ENCODE measurements at places on chromosomes 16 and 17.

- DNase-seq = no peak
Observed at GRCh38 chr17:40437095-40437732, 6.0 kb upstream of the IGFBP4 start.

GRCh38 chr17:44280392-44280937 lies 12.5 kb upstream of the SLC4A1 start:
- DNase-seq = no peak

DNA sequence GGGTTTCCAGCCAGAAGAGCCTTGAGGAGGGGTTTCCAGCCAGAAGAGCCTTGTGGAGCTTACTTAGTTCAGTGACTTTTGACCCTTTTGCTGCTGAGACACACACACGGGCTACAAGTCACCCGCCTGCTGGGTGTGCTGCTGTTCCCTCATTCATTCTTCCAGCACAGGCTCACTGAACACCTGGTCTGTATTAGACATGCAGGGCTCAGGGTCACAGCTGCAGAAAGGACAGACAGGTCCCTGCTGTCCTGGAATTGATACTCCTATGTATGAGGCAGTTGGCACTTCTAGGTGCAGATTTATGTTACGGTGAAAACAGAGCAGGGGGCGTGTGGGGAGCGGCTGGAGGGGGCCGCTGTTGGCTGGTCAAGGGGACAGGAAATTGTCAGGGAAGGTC lies 6.8 kb downstream of the CACNG4 start:
- no peak for DNase-seq

- DNase-seq = no peak
Observed at GRCh38 chr17:57949649-57950048, 5.6 kb downstream of the CUEDC1 start.

DNA sequence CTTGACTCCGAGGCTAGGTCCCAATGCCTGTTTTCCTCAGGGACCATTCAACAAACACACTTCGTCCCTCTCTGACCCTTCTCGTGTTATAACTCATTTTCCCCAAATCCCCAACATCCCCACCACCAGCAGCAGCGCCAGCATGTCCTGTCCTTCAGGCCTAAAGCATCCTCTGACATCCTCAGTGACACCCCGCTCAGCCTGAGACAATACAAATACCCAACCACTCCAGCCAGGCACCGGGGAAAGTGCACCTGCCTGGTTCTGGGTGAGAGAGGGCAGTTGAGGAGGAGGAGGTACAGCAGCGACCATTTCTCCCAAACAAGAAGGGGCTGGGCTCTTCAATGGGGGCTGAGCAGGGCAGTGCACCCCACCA lies 4.7 kb downstream of the MNT start:
- DNase-seq = no peak

DNA sequence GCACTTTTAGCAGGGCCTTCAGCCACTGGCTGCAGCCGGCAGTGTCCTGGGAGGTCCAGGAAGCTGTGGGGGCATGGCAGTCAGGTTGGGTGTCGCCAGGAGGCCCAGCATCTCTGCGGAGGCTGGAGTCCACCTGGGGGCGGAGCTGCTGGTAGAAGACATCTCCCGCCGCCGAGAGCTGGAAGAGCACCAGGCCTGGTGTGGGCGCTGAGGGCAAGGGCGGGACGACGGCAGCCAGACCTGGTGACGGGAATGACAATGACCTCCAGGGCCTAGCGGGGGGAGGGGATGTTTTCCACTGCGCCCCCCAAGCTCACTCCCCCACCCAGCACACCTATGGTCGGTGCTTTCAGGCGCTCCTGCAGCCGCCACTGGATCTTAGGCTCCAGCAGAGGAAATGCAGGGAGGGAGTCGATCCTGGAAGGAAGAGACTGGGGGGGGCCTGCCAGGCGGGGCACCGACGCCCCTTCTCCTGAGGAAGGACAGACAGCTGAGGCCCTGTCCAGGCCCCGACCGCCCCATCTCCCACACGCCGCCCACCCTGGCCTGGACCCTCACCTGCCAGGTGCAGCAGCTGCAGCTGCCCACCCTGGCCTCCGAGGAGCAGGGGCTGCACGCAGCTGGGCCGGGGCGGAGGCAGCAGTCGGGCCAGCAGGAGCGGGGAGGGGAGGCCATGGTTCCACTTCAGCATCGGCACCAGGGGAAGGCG lies 7.1 kb downstream of the TAF1C start:
- no peak for DNase-seq

DNA sequence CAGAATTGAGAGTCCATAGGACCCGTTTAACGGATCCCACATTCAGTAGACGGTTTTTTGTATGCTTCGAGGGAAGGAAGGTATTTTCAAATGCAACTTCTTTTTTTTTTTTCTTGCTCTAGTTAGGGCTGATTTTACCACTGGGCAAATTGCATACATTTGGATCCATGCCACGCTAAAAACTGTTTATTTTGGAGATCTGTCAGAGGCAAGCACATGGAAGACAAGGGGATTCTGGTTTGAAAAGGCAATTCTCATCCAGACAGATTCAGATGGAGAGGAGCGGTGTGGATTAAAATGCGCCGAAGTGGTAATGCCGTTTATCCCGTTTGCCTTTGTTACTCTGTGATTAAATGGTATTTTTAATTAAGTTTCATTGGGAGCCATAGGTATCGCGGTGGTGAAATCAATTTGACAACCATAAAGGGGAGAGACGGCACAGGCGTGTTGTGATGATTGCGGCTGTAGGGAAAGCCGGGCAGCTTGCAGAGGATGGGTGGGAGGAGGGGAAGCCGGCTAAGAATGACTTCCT lies 170.4 kb downstream of the IRX3 start:
- DNase-seq = no peak

- DNase-seq = no peak
Observed at GRCh38 chr16:78892951-78893733, 707.4 kb downstream of the MAF start.

DNA sequence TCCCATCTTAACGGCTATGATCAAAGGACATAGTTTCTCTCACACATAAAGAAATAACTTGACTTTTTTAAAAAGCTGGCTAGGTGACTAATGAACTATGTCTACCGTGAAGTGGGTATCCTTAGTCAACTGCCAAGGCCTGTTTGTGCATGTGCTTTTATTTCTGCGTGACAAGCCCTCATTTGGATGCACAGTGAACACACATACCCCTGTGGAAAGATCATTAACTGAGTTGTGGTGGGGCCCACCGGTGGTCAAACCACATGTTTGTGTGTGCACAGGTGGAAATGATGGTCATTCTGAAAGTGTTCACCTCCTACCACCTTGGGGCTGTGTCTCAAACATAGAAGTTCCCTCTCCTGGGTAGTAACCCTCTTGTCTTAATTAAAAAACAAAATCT lies 256.1 kb upstream of the SALL1 start:
- no peak for DNase-seq

GRCh38 chr17:70138291-70138865 lies 31.0 kb upstream of the KCNJ2 start:
- no peak for DNase-seq

DNA sequence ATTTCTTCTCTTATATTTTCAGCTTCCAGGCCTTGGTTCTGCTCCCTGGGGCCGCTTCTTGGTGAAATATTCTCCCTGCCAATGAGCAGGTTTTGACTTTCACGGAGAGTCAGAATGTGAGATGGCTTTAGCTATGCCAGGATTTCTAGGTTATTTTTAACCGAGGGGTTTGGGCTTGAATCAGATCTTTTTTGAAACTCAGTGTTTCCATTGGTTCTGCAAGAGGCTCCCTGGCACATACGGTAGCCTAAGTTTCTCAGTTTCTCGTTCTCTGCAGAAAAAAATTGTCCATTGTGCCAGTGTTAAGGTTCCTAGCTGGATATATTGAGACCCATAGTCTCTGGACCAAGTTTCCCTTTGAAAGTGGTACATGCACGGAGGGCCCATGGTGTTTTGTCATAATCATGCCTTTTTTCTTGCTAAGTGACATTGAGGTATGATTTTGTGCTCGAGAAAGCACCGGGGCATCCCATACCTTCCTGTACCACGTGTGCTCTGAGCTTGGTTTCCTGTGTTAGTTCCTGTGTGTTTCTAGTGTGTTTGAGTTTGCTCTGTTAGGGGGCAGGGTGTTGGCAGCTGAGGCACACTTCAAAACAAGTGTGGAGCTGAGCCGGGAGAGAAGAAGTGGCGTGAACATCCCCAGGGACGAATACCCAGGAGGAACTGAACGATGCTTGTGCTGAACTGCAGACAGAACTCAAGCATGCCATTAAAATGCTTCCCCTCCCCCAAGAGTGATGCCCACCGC lies 127.2 kb downstream of the HS3ST3B1 start:
- no peak for DNase-seq

DNA sequence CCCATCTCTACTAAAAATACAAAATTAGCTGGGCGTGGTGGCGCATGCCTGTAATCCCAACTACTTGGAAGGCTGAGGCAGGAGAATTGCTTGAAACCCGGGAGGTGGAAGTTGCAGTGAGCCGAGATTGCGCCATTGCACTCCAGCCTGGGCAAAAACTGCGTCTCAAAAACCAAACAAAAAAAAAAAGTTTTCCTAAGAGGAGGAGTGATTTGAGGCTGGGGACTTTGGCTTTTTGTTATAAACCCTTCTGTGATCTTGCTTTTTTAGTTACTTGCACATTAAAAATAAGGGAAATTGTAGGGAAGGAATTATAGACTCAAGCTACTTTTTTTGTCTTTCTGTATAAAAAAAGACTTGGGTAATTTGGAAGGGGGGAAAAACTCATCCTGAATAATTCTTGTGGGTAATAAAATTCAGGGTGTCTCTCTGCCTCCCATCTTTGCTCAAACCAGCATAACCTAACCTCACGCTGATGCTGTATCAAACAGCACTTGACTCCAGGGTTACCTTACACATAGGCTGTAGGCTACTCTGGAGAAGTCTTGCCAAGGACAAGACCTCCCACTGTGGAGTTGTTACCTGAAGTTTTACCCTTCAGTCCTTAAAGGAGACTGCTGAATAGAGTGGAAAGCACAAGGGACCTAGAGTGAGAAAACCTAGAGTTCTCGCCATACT lies 1.7 kb upstream of the CDR2 start:
- DNase-seq = no peak

- no peak for DNase-seq
Observed at GRCh38 chr17:74857191-74857590, 2.5 kb downstream of the GRIN2C start.

DNA sequence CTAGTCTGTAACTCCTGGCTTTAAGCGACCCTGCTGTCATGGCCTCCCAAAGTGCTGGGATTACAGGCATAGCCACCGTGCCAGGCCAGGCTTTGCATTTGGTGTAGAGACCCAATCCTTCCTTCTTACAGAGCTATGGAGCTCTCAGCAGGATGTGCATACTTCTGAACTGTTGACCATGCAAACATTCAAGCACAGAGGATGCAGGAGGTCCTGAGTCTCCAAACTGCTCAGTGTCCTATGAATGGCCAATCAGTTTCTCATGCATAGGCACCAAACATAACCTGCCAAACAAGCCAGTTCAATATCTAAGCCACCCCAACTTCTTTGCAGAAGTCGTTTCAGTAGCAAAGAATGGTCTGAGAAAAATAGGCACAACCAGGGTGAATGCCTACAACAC lies 40.0 kb upstream of the NF1 start:
- no peak for DNase-seq

- no peak for DNase-seq
Observed at GRCh38 chr17:48048384-48049126, 396 bp downstream of the NFE2L1 start.

DNA sequence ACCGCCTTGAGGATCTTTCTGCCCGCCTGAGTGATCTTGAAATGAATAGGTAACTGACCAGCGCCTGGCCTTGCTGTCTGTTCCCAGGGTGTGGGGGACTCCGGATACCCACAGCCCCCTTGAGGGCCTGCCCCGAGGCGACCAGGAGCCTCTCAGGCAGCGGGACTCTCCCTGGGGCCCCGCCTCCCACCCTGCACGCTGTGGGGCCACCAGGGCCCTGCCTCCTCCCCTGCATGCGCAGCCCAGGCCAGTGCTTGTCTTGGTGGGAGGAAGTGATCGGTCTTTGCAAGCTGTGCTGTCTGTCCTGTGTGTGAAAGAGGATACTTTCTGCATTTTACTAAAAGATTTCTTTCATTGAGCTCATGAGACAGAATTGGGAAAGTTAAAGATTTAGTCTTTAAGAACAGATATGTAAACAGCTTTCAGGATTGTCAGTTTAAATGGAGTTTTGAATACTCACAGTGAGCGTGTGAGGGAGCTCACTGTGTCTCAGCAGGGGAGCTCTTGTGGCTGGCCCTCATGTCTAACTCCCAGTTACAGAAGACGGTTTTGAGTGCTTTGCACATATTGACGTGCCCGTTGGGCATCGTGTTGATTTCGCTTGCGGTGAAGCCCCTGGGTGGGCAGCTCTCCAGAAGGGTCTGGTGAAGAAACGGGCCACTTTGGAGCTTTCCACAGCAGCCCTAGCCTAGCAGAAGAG lies 36.1 kb upstream of the CAPN15 start:
- DNase-seq = no peak

- DNase-seq = no peak
Observed at GRCh38 chr17:60602385-60602742, 2.4 kb downstream of the PPM1D start.

- no peak for DNase-seq
Observed at GRCh38 chr16:85746460-85747215, 4.3 kb downstream of the C16orf74 start.

- DNase-seq = no peak
Observed at GRCh38 chr17:21171309-21171922, 42.5 kb downstream of the TMEM11 start.

GRCh38 chr17:58783380-58783779 lies 27.7 kb downstream of the PPM1E start:
- no peak for DNase-seq

GRCh38 chr16:54546521-54546920 lies 259.9 kb upstream of the IRX3 start:
- DNase-seq = no peak

- DNase-seq = no peak
Observed at GRCh38 chr17:69335058-69335457, 8.1 kb upstream of the ABCA5 start.

- DNase-seq = no peak
Observed at GRCh38 chr17:41800601-41801373, 11.0 kb downstream of the P3H4 start.

DNA sequence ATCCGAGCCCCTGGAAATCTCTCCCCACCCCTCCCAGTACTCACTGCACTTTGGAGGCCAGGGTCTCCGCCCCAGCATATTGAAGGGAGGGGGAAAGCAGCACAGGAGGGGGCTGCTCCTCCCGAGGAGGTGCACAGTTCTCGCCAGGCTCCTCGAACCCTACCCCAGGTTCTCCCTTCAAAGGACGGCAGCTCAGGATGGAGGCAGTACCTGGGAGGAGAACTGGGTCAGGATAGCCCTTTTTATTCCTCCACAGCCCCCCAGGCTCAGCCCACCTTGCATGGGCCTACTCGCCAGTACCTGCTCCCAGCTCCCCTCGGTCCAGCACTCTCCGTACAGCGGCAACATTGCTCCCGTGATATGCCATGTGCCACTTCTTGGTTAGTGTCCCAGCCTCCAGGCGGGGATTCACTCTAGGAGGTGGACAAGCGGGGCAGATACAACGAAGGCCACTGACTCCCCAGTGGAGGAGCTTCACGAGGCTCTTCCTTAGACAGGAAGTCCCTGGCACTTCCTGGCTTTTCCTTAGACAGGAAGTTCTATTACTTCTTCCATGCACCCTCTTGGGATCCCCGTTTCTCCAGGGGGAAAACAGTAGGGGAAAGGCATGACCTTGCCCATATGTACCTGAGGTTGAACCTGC lies 2.1 kb upstream of the GPS2 start:
- no peak for DNase-seq

GRCh38 chr16:11210260-11210659 lies 45.7 kb downstream of the SOCS1 start:
- no peak for DNase-seq

All from left renal pelvis (tissue), 4 donors.